ENCODE measurements at places on chromosomes 4 and X. TPM values are rescaled to one million over a fixed set of nuclear protein-coding genes. Genes with fewer than 3 reads are reported as not detected.

Gene NPNT
- not detected for polyA plus RNA-seq

Gene TECRL
- not detected for polyA plus RNA-seq

Gene USP17L12
- not detected for polyA plus RNA-seq

Gene CLCN4
- 0.11 TPM for polyA plus RNA-seq

Gene TNMD
- not detected for polyA plus RNA-seq

Gene FAM47E
- 0.23 TPM for polyA plus RNA-seq

Gene SPANXA2
- polyA plus RNA-seq: not detected

Gene CMC4
- polyA plus RNA-seq: 10.0 TPM
